ENCODE measurements at places on chromosomes 12 and 14.

GRCh38 chr12:116862167-116862566 lies 19.1 kb downstream of the HRK start:
- DNase-seq: no peak

DNA sequence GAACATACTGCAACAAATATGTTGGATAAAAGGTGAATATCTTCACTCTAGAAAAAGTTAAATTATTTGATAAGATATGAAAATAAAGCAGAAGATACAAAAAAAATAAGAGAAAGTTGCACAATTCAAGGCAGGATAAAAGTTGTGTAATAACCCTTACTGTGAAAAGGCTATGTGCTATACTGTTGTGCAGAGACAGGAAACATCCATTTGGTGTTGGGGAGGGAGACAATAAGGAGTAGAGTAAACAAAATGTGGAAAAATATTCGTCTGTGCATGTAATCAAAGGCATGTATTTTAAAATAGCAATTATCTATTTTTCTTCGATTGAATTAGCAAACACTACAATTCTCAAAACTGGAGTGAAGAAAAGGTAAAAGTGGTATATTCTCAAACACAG lies 34.8 kb downstream of the PTHLH start:
- DNase-seq: no peak

GRCh38 chr12:29350080-29350479 lies 30.9 kb downstream of the ERGIC2 start:
- peak; percentile 18 for DNase-seq

DNA sequence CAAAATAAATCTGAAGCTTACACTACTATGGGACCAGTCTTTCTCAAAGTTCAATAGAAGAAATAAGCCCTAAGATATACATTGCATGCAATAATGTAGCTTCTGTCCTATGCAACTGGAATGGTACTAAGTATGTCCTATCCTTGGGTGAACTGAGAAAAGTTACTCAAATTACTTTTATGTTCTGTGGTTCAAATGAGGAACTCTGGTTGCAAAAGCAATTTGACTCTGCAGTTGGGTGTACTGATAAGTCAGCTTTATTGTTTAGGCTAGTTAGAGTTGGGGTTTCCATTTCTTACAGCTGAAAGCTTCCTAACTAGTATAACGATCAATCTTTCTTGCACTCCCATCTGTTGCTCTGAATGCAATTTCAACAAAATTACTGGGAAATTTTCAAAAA lies 29.2 kb downstream of the GPR135 start:
- DNase-seq: no peak

DNA sequence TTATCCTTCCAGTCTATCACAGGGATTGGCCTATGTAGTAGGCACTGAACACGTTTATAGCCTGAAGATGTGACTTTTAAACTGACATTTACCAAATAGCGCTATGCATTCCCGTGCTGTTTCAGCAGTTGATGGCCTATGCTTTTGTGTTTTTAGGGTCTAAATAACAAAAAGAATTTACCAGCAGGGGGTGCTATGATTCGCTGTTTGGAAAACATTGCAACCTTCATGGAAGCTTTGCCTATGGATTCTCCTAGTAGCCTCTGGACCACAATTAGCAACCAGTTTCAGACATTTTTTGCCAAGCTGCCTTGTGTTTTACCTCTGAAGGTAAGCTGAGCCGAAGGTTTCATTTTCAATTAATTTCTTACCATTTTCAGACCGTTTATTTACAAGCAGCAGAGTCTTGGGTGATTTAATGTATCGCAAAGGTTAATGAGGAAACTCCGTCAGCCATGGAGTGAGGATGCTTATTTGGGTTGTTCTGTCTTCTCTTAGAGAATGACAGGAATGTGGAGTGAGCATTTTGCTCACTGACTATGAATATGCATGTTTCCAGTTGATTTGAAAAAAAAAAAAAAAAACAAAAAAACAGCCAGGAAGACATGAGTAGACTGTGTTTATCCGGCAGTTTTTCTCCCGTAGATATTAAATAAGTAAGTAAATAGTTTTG lies 133.1 kb downstream of the PRIMA1 start:
- peak; percentile 81 for DNase-seq

- no peak for DNase-seq
These were observed 62.5 kb upstream of the MAX start for GRCh38 chr14:65164825-65165135.

DNA sequence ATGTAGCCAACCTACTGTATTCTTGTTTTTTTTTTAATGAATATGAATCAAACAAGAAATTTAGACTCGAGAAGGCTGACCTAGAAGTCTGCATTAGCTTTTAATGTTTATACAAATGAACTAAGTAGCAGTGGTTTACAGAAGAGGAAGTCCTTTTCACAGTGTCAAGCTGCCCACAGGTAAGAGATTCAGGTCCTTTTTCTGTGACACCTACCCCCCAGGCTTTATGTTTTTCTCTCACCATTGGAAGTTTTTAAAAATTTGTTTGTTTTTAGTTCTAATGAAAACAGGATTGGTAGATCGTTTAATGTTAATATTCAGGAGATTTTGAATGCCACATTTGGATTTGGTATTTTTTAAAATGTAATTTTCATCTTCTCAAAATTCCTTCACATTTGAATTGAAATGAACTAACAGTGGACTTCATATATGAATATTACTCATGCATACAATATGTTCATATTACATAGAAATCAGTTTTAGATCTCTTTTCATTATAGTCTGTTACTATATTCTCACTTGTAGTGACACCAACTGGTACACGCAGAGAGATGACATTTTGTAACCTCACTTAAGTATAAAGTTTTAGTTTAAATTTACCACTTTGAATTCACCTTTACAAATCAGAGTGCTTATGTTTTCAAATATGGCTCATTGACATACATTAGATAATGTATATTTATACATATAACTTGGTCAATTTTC lies 29.7 kb downstream of the ATF7IP start:
- no peak for DNase-seq

Data from NCI-H1417 (cell line).